Epithelial cell of prostate (primary cell): ENCODE measurements at places on chromosomes 4 and X.
A peak's percentile ranks its signal among the peaks of the same experiment; 100 is the strongest.

DNA sequence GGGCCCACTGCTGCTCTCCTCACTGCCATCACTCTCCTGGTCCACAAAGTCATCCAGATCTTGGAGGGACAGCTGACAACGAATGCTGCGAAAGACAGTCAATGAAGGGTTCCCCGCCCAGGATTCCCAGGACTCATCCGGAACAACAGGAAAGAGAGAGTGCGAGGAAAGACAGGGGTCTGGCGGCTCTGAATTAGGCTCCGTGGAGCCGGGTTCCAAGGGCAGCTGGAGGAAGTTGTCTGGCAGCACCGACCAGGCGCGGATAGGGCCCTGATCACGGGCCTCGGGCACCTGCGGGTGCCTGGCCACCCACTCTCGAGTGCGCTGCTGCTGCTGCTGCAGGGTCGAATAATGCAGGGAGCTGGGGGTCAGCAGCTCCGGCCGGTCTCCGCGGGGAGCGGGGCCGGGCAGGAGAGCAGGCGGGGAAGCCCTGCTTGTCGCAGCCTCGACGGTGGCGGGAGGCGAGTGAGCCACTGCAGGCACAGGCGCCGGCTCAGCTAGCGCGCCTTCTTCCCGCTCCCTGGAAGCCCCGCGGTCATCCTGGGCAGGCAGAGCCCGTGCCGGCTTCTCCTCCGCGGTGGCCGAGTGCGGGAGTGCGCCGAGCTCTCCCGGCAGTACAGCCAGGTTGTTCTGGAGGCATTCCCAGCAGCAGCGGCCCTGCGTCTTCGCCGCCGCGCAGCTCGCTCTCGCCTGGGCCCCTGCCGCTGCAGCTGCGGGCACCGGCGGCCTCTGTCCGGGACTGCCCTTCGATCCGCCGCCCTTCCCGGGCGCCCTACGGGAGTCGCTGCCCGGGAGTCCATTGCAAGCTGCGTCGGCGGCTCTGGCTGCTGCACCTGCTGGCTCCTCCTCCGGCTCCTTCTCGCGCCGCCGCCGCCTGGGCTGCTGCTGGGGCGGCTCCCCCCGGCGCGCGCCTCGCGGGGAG, 1.1 kb downstream of the SOWAHB start:
- no peak for DNase-seq

DNA sequence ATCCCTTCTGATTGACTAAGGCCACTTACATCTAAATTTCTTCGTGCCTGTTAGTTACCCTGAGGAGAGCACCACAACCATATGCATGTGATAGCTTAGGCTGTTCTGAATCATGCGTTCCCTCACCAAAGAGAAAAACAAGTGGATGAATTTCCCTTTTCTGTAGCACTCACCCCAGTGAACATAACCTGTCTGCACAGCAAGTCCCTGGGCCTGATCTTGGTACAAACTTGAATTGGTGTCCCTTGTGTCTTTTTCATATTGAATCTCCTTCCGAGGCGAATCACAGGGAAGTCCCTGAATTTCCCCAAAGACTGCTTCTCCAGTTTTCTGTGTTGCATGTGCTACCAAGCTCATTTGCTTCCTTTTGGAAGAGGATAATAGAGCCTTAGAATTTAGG, 100.4 kb downstream of the KLHL8 start:
- DNase-seq = no peak

DNA sequence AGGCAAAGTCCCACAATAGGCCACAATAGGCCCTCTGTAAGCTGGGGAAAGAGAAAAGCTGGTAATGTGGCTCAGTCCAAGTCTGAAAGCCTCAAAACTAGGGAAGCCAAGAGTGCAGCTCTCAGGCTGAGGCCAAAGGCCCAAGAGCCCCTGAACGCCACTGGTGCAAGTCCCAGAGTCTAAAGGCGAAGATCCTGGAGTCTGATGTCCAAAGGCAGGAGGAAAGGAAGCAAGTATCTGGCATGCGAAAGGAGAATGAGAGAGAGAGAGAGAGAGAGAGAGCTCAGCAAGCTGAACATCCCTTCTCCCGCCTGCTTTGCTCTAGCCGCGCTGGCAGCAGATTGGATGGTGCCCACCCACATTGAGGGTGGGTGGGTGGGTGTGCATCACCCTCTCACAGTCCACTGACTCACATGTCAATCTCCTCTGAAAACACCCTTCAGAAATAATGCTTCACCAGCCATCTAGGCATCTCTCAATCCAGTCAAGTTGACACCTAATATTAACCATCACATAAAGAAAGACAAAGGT, 30.9 kb upstream of the ELF2 start:
- no peak for DNase-seq

- DNase-seq = no peak
Measured at GRCh38 chrX:40644821-40645358, 2.5 kb downstream of the CXorf38 start.

GRCh38 chr4:141153751-141154510, 20.7 kb upstream of the RNF150 start:
- DNase-seq = no peak

DNA sequence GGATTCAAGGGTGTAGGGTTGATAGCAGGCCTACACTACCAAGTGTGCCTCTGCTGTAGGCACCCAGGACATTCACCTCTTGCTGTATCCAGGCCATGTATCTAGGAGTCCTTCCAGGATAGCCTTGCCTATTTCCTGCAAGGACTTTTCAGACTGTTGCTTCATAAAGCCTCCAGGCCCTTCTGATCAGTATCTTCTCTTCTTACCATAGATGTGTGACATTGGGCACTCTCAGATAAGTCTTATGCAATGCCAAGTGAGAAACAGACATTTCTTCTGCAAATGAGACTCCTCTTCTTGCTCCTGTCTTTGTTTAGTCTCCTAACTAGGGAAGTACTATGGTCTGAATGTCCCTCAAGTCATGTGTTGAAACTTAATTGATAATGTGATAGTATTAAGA, 386.8 kb downstream of the ANKRD50 start:
- no peak for DNase-seq

- no peak for DNase-seq
Measured at GRCh38 chr4:121790976-121791375, 10.1 kb upstream of the EXOSC9 start.

DNA sequence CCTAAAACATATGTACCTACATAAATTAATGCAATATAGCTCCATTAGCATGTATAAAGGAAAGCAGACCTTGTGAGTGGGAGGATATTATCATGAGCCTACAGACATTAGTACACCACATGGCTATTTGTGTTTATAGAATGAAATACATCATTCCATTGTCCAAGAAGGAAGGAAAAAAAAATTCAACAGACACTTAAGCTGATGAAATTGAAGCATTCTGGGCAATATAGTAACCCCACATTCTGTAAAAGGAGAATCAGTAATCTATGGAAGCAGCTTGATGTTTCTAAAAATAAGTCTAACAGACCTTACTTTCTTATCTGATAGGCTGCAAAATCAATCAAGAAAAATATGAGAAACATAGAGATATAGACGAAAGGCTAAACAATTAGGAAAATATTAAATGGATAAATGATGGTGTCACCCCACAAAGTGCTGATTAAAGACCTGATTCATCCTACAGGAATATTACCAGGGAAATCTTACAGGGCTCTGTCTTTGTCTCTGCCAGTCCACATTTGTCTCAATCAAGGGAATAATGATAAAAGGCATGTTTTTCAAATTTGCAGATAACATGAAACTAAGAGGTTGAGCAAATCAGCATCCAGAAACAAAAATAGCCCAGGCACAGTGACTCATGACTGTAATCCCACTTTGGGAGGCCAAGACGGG, 76.8 kb downstream of the COMMD8 start:
- no peak for DNase-seq

DNA sequence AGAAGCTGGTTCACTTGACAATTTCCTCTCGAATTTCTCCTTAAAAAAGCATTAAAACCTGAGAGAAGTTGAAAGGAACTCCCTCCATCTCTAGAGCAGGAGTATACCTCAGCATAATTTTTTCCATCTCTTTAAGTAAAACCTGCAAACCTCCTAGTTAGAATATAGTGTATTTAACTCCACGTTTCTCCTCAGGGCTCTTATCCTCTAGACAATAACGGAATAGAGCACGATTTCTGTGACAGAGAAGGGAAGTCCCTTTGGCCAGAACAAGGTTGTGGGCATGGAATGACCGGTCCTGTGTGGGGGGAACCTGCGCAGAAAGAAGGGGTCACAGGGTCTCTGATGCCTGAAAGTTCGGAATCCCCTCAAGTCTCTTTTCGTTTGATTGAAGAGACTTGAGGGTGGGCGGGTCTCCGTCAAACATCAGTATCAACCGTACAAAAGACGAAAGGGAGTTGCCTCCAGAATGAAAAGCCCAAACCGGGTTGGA, 697 bp downstream of the ZNF280C start:
- DNase-seq = no peak

GRCh38 chr4:142532054-142532453, 314.0 kb downstream of the INPP4B start:
- no peak for DNase-seq

DNA sequence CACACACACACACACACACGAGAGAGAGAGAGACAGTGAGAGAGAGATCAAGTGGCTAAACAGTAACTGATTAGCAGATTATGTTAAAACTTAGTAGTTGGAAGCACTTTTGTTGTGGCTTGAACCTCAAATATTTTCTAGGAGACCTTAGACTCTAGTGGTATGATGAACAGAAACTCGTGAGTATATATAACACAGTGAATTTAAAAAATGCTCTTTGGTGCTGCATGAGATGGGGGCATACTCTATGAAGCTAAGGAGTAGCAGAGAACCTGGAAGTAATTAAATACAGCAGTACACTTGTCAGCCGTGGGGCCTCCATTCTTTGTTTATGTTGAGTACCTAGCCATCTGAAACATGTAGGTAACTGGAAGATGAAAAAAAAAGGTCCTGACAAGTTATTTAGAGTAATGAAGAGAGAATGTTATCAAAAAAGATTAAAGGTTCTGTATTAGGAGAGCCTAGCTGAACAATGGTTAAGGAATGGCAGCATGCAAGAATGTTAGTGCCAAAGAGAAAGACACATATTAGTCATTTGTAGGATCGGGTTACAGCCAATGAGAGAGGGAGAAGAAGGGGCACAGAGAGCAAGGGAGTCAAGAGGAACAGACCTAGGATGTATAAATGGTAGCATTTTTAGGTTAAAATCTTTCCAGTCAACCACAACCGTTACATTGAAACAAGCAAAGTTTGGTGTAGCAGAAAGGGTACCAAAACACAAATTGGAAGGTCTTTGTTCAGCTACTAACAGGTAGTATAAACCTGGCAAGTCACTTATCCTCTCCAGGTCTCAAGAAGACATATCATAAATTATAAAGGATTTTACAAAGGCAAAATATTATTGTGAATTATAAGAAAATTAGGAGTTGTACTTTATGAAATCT, 316.7 kb upstream of the DIPK2B start:
- no peak for DNase-seq

- no peak for DNase-seq
Measured at GRCh38 chr4:143377611-143378099, 41.0 kb downstream of the GAB1 start.

DNA sequence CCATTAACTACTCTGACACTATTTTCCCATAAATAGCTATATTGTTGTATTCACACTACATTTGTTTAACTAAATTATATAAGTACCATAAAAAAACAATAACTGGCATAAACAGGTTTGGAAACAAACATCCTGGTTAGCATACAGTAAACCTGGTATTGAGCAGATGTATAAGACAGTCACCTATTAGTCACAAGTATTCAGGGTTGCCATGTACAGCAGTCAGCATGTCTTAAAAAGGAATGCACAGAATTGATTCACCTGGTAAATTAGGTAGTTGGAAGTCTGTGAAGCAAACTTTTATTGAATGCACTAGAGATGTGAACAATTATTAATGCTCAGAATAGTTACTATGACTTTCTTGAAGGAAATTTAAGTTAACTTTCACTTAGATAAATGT, 137.9 kb downstream of the FAM13A start:
- DNase-seq = peak; percentile 62

DNA sequence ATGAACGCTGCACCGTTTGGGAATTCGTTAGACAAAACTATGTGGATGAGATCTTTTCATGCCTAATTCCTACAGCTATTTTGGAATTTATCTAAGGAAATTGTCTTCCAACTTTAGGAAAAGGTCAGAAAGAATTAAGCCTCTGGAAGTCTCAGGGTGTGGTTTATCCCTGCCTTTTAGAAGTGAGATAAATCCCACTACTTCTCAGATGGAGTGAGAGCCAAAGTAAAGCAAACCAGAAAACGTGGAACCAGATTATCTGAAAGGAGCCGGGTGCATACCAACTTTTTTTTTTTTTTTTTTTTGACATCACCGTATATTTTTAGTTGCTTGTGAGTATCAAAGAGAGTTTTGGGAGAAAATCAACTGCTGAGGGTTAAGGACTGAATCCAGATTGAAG, 79.6 kb downstream of the VCX2 start:
- DNase-seq = no peak

DNA sequence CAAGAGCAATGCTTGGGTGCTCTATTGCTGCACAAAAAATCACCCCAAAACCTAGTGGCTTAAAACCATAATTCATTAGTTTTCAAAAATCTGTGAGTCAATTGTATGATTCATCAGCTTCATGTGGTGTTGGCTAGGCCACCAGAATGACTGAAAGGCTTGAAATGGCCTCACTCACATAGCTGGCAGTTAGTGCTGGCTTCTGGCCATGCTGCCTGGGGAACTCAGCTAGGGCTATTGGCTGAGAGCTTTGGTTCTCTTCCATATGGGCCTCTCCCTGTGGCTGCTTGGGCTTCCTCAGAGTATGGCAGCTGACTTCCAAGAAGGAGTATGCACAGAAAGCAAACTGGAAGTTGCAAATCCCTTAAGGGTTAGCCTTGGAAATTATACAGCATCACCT, 3.1 kb upstream of the MTMR1 start:
- DNase-seq = peak; percentile 61
